CD4-positive, alpha-beta T cell treated with Interferon alpha-2 for 1 hour (primary cell): ENCODE measurements at places on chromosomes 2 and 18.

DNA sequence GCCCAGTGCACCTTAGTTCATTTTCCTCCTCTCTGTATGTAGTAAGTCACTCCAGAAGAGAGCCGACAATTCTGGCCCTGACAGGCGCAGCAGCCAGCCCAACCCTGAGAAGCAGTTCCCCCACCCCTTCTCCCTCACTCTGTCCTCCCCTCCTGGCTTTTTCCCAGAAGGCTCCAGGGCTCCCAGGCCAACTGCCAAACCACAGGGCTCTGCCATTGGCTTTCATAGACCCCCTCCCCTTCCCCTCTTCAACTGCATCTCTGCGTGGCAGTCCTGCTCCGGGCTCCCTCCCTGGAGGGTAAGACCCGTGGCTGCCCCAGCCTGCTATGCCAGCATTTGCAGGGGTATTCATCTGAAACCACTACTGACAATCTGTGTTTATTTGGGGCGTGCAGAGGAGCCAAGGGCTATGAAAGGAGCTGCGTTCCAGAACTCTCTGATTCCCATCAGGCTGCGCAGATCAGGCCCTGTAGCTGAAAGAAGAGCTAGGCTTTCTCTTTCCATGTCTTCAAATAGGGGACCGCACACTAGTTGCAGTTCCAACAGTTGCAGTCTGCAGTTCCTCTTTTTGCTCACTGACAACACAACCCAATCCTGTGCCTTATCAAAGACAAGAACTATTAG lies 388.6 kb upstream of the TNP1 start:
- no peak for DNase-seq

DNA sequence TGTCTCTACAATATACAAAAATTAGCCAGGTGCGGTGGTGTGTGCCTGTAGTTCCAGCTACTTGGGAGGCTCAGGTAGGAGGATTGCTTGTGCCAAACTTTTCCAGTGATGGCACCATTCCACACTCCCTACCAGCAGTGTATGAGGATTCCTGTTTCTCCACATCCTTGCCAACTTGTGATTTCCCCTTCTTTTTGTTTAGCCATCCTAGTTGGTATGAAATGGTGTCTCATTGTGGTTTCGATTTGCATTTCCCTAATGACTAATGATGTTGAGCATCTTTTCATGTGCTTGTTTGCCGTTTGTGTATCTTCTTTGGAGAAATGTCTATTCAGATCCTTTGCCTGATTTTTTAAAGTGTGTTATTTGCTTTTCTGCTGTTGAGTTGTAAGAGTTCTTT lies 41.0 kb downstream of the EPB41L5 start:
- no peak for DNase-seq

GRCh38 chr2:235514627-235515363 lies 21.0 kb downstream of the AGAP1 start:
- no peak for DNase-seq

GRCh38 chr2:224072541-224073188 lies 33.6 kb upstream of the SERPINE2 start:
- DNase-seq: no peak

- no peak for DNase-seq
Measured at GRCh38 chr18:6328621-6329010, 86.1 kb downstream of the L3MBTL4 start.

DNA sequence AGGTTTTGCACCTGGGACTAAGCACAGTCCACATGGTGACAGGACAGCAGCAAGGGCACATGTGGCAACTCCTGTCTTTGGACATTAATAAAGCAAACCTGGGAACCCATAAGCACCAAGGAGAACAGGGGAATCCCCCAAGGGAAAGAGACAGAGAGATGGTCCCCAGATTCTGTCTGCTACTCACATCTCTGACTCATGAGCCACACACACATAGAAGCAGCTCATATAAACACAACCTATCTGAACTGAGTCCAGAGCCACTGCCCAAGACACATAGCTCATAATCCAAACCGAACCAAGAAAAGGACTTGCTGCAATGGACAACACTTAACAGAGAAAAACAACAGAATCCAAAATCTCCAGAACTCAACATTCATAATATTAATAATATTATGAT lies 82.5 kb downstream of the OSBPL1A start:
- no peak for DNase-seq

DNA sequence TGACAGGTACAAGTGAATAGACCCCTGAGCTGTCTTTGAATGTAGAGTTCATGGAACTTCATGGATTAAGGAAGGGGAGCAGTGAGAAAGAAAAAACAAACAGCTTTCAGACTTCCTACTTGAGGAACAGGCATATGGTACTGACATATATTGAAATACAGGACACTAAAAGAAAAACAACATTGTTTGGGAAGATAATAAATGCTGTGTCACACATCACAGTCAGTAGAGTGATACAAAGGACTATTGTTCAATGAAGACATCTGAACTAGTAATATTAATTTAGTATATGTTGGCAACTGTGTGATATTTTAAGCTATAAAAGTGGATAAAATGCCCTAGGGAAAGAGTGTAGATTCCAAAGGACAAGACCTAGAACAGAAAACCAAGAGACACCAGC lies 3.3 kb downstream of the DSC2 start:
- no peak for DNase-seq

DNA sequence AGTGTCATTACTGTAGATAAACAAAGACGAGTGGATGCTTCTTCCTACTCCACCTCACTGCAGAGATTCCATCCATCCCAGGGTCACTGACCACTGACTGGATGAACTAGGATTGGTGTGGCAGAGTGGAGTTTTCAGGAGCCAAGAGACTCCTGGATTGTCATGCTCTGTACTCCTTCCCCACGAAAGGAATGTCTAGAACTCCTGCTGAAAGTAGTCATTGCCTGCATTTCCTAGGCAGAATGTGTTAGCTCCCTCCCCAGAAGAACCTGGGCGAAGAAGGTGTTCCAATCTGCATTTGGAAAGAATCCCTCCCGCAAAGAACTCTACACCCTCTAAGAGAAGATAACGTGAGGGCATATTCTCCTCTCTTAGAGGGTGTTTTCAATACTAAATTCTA lies 6.2 kb downstream of the PAX8 start:
- DNase-seq: no peak

GRCh38 chr2:232207174-232207573 lies 171.4 kb upstream of the ALPP start:
- DNase-seq: no peak

GRCh38 chr2:146661473-146662096 lies 1183.2 kb upstream of the ACVR2A start:
- DNase-seq: no peak

GRCh38 chr18:59929621-59930295 lies 30.0 kb downstream of the PMAIP1 start:
- DNase-seq: no peak

- DNase-seq: no peak
Measured at GRCh38 chr2:197171582-197171981, 139.0 kb downstream of the ANKRD44 start.

- DNase-seq: no peak
Measured at GRCh38 chr2:47460766-47461165, 57.8 kb downstream of the MSH2 start.
